ENCODE measurements at places on chromosomes 2 and 18.

DNA sequence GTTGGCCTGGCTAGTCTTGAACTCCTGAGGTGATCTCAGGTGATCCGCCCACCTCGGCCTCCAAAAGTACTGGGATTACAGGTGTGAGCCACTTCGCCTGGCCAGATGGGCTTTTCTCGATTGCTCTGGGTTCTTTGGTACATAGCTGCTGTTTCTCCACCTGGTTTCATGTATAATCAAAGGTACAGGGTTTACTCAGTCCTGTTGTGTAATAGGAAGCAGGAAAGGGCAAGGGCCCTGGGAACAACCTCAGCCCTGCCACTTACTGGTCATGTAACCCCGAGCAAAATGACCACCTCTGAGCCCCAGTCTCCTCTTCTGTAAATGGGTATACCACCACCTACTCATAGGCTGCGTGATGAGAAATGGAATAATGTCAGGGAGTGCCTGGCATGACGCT lies 34.0 kb downstream of the RMC1 start:
- DNase-seq, result no peak

DNA sequence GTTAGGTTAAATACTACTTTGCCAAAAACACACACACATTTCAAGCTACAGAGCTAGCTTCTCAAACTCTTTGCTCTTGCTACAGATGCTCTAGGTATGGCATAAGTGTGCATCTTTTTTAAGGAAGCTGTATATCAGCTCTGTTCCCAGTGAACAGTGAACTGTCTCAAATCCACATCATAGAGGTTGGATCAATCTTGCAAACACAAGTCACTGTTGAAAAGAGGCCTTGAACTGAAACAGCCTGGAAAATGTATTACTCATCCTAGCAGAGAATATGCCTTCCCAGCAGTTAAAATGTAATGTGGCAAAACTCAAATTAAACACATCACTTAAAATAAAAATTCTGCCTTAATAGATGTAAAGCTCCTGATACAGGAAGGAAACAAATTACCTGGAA lies 151.8 kb downstream of the WDPCP start:
- no peak for DNase-seq

DNA sequence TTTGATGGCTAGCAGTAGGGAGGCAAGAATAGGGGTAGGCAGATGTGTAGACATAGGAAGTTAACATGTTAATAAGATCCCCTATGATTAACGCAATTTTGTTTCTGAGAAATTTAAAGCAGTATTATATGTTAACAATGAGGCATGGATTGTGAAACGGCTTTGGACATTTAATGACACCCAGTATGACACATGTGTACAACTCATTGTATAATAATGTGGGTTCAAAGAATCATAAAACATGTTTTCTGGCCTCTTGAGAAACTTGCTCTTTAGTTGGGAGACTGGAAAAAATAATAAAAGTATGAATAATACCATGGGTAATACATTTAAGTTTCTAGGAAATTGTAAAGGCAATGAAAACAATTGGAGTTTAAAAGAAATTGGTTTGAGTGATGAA lies 332.1 kb upstream of the CDH20 start:
- no peak for DNase-seq

GRCh38 chr2:196278491-196278911 lies 107.1 kb upstream of the STK17B start:
- no peak for DNase-seq

DNA sequence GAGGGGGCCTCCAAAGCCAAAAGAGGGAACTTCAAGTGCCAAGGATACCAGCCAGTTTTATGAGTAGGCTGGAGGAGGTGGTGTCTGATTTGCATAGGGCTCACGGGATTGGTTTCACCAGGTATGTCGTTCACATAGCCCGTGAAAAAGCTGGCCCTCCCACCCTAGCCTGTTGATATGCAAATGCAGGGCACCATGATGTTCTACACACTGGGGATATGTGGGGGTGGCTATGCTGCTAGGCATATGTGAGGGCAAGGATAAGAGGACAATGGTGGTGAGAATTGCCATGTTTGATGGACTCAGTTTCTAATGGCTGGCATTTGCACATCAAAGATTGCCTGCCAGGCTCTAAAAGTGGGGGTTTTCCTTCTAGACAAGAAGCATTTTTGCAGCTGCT lies 378.6 kb downstream of the DPP10 start:
- DNase-seq, result no peak

GRCh38 chr18:32634876-32635431 lies 137.9 kb downstream of the KLHL14 start:
- DNase-seq, result no peak

- DNase-seq, result no peak
These were observed 19.6 kb upstream of the RPL31 start for GRCh38 chr2:100982431-100982861.

DNA sequence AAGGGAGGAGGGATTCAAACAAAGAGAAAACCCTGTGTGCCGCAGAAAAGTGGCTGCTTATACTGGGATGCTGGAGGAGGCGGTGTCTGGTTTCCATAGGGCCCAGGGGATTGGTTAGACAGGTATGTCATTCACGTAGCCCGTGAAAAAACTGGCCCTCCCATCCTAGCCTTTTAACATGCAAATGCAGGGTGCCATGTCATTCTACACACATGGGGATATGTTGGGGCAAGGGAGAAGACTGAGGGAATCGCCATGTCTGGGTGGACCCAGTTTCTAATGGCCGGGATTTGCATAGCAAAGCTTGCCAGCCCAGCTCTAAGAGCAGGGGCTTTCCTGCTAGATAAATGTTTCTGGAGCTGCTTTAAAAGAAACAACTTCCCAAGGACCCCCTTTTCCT lies 8.2 kb upstream of the RNU2-63P start:
- no peak for DNase-seq

- DNase-seq, result no peak
These were observed 9.3 kb upstream of the TTL start for GRCh38 chr2:112472547-112473263.
